Effector CD4-positive, alpha-beta T cell (primary cell): ENCODE measurements at places on chromosomes 4 and X.

DNA sequence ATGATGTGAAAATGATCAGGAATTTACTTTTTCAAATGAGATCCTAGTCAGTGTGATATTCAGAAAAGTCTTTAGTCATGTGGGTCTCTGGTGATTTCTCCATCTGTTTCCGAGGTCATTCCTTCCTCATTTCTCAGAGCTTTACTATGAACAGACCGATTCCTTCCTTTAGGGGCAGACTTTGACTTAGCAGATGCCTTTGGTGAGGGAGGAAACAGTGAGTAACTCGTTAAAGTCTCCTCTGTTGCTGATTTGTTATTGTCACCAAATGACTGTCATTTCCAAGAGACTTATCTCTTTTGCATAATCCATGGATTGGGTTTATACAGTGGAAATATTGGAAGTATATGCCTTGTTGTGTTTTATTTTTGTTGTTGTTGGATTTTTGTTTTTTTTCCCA is 76.2 kb upstream of the CD99 start:
- no peak for DNase-seq

DNA sequence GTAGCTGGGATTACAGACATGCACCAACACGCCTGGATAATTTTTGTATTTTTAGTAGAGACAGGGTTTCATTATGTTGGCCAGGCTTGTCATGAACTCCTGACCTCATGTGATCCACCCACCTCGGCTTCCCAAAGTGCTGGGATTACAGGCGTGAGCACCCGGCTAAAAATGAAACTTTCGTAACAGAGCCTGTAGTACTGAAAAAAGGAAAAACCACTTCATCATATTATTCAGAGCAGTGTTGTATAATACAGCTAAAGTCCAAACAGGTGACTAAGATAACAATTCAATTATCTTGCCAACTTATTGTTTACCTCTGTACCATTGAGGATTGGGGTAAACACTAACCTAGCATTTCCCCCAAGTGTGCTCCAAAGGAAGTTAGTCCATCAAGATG is 43.9 kb upstream of the HPRT1 start:
- DNase-seq = no peak

DNA sequence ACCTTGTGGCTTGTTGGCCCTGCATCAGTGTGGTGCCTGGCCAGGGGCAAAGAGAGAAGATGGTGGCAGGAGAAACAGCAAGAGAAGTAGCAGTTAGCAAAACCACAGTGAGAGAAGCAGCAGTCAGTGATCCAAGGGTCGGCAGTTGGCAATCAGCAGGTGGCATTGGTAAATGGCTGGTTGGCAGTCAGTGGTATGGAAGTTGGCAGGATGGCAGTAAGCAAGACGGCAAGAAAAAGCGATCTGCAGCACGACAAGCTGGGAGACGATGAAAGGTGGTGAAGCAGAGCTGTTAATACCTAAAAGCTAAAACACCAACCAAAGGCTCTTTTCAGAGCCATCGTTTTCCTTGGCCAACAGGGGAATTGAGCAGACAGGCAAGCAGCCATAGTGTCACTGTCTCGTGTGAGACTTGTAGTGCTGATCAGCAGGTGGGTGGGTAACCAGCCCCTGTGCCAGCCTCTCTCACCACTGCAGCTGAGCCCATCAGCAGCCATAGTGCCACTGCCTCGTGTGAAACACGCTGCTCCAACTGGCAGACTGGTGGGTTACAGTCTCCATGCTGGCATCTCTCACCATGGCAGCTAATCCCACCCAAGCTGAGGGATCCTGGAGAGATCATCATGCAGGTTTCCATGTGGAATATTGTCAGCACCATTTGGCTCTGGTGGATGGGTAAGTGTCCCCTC is 2078.4 kb downstream of the PCDH7 start:
- no peak for DNase-seq

DNA sequence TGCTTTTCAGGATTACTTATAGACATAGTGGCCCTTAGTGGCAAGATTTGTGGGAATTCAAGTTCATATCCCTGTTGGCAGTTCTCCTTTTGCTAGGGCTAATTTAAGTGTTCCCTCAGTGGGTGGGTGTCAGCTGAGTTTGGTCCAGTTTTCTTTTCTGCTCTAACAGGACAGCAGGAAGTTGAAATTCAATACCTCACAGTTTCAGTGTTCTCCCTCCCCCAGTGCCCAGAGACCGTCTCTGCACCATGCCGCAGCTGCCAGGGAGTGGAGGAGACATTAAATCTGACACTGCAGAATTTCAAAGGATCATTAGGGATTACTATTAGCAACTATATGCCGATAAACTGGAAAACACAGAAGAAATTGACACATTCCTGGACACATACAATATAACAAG is 50.7 kb downstream of the UBE2NL start:
- no peak for DNase-seq

- no peak for DNase-seq
These were observed 23.1 kb upstream of the TLR7 start for GRCh38 chrX:12843668-12844279.

GRCh38 chr4:152937336-152938236 is 1.5 kb downstream of the FHDC1 start:
- no peak for DNase-seq

DNA sequence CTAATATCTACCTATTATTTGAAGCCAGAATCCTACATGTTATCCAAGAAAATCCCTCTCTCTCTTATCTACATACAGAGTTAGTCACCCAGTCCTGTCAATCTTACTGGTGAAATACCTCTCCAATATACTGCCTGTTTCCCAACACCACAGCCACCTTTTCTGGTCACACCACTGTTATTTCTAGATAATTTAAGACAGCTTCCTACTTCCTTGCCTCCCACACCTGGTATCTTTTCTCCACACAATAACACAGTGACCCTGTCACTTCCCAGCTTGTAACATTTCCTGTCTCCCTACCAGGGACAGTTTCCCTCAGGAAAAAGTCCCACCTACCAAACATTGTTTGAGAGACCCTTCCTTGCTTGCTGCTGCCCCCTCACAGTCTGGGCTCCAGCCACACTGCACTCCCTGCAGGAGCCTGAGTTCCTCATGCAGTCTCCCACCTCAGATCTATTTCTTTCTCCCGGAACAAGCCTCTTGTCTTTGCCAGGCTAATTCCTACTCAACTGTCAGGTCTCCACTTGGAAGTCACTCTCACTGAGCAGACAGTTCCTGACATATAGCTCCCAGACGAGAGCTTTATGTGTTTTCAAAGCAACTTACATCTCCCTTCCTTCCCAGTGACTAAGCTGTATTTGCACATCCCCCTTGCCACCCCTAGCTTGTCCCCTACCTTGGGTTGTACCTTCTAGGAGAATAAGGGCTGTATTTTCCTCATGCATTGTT is 73.6 kb upstream of the QRFPR start:
- DNase-seq = no peak

GRCh38 chr4:137968956-137969678 is 273.0 kb downstream of the SLC7A11 start:
- no peak for DNase-seq

- DNase-seq = no peak
These were observed 79.6 kb upstream of the PLAC1 start for GRCh38 chrX:134737721-134738369.

DNA sequence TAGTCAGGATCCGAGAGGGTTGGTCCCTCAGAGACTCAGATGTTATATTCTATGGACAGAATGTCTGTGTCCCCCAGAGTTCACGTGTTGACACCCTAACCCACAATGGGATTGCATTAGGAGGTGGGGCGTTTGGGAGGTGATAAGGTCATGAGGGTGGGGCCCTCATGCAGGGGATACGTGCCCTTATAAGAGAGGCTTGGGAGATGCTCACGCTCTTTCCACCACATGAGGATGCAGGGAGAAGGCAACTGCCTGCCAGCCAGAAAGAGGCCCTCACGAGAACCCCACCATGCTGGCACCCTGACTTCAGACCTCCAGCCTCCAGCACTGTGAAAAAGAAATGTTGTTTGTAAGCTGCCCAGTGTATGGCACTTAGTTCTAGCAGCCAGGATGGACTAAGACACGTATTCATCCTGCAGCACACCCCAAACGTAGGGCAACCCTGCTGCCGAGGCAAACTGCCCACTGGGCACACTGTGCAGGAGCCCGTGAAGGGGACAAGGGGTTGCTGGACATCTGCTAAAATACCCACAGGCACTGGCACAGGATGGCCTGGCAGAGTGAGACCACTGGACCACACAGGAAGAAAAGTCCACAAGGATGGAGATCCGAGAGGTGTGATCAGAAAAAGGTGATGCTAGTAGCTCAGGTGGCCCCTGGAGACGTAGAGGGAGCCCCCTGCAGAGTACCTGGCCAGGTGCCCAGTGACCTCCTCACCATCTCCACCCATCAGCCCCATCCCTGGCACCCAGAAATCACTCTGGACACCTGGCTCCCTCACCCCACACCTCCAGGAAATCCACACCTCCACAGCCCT is 62.7 kb downstream of the HTRA3 start:
- no peak for DNase-seq

GRCh38 chrX:154800478-154801210 is 4.6 kb downstream of the MPP1 start:
- DNase-seq = no peak

- DNase-seq = no peak
These were observed 177.6 kb downstream of the RNF150 start for GRCh38 chr4:140955641-140956040.

GRCh38 chr4:18194278-18194677 is 172.7 kb upstream of the LCORL start:
- no peak for DNase-seq

- DNase-seq = no peak
These were observed 15.6 kb upstream of the LAP3 start for GRCh38 chr4:17561195-17561909.

- DNase-seq = no peak
These were observed 2.2 kb downstream of the TRMT44 start for GRCh38 chr4:8442596-8443358.

GRCh38 chr4:172843192-172843591 is 325.4 kb upstream of the GALNT7 start:
- DNase-seq = no peak

DNA sequence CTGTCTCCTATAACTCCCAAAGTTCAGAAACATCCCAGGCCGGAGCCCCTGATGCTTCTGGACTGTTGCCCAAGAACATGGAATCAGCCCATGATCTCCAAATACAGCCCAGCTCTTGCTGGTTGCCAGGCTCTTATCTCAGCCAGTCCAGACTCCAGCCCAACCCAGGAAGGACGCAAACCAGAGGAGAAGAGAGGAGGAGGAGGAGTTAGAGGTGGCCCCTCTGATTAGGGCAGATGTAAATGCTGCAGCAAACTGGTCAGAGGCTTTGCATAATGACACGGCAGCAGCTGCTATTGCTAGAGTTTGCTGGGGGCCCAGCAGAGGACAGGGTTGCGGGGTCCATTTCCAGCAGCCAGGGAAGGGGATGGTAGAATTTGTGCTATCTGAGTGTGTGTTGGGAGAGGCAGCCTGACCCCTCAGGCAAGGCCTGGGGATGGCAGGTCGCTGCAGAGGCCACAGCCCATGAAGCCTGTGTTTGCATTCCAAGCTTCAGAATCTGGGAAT is 4.2 kb upstream of the OTUD5 start:
- no peak for DNase-seq

DNA sequence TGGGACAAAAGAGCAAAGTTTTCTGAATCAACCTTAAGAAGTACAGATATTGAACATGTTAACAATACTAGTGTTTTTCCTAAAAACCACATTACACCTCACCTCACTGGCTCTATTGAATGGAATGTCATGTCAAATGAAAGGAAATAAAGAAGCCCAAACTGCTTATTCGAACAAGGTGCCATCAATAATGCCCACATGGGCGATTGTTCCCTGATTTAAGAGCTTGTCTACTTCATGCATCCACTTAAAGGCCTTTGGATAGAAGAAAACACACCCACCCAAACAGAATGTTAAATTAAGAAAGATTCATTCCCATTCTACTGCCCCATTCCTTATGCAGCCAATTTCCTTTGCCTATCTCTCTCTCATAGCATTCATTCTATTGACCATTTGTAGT is 118.5 kb upstream of the PAQR3 start:
- no peak for DNase-seq

DNA sequence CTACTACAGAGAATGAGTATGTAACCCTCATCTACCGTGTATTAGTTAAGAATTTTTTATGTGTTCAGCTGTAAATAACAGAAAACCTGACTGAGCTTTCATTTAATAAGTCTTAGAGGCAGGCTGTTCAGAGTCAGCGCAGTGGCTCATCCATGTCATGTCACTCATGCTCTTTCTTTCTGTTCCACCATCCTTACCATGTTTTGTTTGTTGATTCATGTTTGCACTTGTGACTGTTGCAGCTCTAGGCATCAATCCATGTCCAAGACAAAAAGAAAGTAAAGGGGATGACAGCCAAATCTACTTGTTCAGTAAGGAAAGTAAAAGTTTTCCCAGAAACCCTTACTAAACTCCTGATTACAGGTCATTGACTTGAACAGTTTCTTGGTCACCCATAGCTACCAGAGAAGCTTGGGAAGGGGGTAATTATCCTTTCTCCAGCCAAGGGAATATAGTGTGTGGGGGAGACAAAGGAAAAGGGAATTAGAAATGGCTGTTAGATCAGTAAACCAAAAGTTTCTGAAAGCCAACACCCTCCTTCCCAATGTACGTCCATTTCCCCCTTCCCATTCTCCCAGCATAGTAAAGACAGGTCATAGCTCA is 9.0 kb downstream of the ART3 start:
- DNase-seq = no peak

GRCh38 chrX:33908898-33909297 is 223.2 kb downstream of the FAM47A start:
- no peak for DNase-seq

DNA sequence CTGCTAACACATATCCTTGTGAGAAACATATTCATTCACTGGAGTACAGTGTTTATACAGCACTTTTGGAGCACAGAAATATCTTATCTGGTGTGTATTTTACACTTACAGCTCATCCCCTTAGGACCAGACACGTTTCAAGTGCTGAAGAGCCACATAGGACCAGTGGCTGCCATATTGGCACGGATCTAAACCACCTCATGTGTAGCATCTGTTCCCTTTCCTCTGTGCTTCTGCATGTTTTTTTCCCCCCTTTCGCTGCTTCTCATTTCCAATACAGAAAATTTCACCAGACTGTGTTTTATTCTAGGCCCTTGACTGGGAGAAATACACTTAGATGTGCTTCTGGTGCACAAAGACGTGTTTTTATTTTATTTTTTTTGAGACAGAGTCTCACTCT is 69.7 kb upstream of the RBMX start:
- no peak for DNase-seq

- no peak for DNase-seq
These were observed 352.5 kb upstream of the PITX2 start for GRCh38 chr4:110975338-110975737.

DNA sequence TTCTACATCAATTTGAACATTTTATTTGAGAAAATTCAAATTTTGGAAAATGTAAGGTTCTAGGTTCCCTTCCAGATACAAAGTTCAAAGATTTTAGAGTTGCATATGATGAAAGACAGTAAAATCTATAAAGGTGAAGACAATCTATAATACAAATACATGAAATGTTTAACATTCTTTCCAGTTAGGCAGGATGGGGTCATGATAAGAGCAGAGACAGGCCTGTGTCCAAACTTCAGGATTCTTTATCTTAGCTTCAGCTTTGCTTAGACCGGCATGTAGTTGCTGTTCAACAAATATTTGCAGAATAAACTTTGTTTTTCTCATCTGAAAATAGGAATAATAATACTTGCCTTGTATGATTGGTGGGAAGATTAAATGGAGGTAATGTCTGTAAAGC is 4.5 kb upstream of the RPS6KA3 start:
- no peak for DNase-seq
